ENCODE measurements at places on chromosomes 6 and 20.

GRCh38 chr6:47376930-47377329 is 67.2 kb upstream of the TNFRSF21 start:
- no peak for DNase-seq

DNA sequence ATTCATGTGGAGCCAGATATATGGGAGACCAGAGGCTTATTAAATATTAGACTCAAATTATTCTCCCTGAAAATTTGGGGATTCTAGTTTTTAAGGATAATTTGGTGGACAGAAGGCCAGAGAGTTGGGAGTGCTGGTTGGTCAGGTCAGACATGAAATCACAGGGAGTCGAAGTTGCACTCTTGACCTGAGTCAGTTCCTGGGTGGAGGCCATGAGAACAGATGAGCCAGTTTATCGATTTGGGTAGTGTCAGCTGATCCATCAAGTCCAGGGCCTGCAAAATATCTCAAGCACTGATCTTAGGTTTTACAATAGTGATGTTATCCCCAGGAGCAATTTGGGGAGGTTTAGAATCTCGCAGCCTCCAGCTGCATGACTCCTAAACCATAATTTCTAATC is 563.5 kb upstream of the NRSN1 start:
- no peak for DNase-seq

DNA sequence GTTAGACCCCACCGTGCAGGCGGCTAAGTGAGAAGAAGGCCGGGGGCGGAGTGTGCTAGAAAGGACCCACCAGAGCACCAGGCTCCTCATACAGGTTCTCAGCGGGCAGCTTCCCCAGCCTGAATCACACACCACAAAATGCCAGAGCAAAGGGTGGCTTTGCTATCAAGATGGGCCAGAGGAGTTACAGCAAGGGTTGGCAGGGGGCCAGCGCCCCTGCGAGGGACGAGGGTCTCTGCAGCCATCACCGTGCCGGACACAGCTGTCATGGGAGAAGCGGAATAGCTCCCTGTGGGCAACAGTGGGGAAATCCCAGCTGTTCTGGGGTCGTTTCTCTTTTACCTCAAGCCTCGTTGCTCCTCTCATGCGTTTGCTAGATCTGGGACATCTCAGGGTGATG is 206.3 kb downstream of the SMOC2 start:
- no peak for DNase-seq

GRCh38 chr20:5100684-5101347 is 18.9 kb downstream of the PCNA start:
- peak; percentile 74 for DNase-seq

- peak; percentile 15 for DNase-seq
Observed at GRCh38 chr6:29845405-29846006, 17.9 kb downstream of the HLA-G start.

DNA sequence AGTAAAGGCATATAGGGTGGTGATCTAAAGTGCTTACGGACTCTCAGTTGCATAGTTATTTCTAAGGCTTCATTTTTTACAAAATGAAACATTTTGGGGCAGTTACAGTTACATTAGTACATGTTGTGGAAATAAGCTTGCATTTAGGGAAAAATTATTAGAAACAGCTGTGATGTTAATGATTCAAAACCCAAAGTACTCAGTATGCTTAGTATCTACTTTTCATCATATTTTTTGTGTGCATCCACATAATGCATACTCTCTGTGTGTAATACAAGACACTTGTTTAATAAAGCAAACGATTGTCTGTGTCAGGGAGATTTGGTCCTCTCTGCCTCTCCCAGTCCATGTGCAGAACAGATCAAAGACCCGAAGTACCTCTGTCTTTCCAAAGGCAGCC is 11.4 kb upstream of the TBX18 start:
- no peak for DNase-seq

GRCh38 chr6:11097476-11097875 is 3.8 kb downstream of the SMIM13 start:
- DNase-seq = no peak

DNA sequence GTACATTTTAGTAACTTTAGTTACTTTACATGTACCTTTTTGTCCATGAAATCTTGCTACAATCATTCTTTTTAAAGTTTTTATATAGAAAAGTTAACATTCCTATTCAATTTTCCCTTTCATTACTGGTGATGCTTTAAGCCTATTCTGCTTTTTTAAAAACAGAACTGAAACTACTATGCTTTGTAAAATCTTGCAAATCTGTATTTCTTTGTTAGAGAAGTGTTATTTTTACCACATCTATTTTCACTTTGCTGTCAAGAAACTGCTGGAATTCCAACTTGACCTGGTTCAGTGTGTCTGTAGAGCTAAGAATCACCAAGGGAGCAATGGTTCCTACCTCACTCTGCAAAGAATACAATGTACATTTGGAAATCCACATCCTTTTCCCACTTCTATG is 21.8 kb upstream of the SAMD5 start:
- DNase-seq = no peak

DNA sequence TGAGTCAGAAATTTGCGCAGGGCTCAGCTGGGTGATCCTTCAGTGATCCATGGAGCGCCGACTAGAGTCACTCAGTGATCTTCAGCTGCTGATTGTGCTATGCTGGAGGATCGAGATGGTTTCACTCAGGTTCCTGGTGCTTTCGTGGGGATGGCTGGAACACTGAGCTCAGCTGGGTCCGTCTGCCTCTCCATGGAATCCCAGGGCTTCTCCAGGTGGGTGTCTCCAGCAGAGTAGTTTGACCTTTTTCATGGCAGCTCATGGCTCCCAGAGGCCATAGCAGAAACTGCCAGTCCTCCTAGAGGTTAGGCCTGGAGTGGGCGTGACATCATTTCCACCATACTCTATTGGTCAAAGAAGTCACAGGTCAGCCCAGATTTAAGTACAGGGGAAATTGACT is 88.8 kb upstream of the SIRPA start:
- no peak for DNase-seq

GRCh38 chr6:34867484-34867883 is 20.4 kb downstream of the TAF11 start:
- no peak for DNase-seq
